Amniotic stem cell (primary cell): ENCODE measurements at places on chromosomes 7 and 10.

GRCh38 chr7:31825576-31825975 lies 138.6 kb downstream of the PPP1R17 start:
- no peak for DNase-seq

DNA sequence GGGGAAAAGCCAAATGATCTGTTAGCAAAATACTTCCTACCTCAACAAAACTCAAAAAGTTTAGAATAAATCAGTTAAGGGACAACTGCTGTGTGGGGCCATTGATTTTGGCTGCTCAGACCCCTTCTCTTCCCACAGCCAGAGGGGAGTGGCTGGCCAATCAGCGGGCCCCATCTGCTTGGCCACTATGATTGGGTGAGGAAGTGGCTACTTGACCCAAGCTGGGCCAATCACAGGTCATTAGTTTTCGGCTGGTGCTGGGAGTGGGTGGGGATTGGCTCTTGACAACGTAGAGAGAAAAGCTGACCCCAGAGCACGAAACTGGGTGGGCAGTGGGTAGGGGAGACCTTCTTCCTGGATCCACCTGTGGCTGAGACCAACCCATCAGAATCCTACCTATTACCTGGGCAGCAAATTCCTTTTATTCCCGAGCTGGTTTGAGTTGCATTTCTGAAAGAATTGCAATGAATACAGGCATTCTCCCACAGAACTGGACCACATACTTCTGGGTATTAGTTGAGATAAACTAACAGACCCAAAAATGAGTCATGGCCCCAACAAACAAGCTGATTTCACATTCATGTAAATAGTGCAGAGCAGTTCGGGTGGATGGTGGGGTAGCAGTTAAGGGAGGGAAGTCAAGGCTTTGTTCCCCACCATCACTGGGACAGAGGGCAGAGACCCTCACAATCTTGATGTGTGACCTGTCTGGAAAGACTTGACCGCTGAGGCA lies 35.6 kb upstream of the HMX3 start:
- DNase-seq, result no peak

DNA sequence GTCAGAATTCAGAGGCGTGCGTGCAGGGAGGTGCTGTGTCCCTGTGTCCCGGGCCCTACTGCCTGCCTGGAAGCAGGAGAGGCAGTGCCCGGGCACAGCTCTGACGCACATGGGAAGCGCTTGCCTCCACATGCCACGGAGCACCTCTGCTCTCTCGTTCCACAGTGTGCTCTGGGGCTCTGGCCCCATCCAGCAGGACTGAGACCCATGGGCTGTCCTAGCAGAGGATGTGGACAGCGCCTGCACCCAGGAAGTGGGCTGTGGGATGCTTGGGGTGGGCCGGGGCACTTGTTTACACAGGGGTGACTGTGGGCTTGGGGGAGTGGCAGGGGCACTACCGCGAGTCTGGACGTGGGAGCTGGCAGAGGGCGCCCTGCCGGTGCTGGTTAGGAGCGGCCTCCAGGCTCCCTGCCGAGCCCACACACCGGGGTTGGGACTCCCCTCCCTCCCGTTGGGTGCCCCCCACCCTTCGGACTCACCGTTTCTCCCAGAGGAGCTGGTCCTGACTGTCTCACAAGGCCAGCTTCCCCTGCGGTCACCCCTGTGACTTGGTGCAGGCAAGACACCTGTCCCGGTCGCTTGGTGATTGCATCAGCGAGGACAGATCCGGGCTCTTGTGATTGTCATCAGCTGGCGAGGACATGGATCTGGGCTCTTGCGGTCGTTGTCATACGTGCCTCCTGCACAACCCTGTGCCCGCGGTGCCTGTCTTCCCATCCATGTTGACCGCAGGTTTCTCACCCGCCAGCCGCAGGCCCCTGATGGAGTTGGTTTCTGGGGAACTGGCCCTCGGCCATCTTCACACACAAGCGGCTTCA lies 83.1 kb downstream of the NKX6-2 start:
- DNase-seq, result no peak

- DNase-seq, result no peak
Observed at GRCh38 chr10:18476076-18476647, 175.2 kb downstream of the NSUN6 start.

DNA sequence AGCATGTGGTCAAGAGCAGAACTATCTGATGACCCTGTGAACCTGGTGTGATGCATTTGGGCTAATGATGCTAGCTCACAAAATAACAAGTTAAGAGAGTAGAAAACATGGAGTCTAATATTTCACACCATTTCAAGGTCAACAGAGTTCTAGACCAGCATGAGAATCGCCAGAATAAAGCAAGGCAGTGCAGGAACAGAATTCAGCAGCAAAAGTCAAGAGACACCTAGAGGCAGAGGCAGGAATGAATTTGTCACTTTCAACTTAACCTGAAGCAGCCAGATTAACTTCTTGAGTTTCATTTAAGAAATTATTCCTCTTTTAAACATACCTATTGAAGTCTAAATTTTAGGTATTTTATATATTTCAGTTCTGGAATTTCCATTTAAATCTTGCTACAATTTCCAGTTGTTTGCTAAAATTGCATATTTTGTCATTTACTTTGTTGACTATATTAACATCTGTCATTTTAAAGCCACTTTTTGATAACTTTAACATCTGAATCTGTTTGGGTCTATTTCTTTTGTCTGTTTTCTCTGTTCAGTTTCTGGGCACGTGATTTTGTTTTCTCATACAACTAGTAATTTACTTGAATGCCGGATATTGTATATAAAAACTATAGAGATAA lies 44.2 kb upstream of the PRSS58 start:
- no peak for DNase-seq

- DNase-seq, result no peak
Observed at GRCh38 chr10:49418328-49418727, 22.4 kb upstream of the DRGX start.

- peak; percentile 19 for DNase-seq
Observed at GRCh38 chr7:47179812-47180515, 401.9 kb downstream of the TNS3 start.

DNA sequence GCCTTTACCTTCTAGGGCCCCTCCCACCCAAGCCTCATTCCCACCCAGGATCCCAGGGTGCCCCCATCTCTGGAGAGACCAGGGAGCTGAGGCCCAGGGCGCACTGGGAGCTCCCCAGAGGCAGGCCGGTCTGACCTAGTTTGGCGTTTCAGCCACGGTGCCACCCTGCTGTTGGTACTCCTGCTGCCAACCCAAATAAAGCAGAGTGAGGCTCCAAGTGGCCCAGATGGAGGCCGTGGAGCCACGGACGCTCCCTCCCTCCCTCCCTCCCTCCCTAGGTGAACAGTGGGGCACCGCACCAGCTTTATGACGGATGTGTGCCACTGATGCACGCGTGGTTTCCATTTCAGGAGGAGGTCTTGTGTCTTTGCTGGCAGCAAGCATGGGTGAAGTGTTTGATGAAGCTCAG lies 1.8 kb downstream of the INPP5A start:
- DNase-seq, result no peak

- DNase-seq, result no peak
Observed at GRCh38 chr7:29190349-29191045, 4.1 kb upstream of the CHN2 start.

DNA sequence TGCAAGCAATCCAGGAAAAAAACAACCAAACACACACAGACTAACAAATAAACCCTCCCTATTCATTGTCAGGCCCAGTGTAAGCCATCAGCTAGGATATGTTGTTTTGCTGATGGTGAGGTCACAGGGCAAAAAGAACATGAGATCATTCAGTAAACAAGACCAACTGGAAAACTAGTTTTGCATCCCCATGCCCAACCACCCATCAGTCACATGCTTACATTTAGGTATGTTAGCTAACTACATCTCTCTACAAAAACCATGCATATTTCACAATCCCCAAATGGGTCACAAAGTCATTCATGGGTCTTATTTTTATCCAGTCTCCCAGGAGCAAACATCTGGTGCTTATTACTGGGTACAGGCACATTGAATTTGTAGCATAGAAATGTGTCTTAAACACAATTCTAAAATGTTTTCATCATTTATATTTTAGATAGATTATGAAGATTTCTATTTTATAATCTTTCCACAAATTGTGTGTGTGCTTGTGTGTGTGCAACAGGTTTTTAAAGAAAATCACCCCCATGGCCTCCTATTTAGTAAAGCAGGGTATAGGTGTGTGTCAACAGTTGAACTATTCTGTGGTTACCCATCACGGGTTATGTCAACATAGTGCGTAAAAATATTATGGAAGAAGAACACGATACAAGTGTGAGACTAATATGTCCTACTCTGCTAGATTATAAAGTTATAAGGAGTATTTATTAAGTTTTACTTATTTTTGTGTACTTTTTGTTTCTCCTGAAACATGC lies 103.8 kb upstream of the AKR1E2 start:
- no peak for DNase-seq

DNA sequence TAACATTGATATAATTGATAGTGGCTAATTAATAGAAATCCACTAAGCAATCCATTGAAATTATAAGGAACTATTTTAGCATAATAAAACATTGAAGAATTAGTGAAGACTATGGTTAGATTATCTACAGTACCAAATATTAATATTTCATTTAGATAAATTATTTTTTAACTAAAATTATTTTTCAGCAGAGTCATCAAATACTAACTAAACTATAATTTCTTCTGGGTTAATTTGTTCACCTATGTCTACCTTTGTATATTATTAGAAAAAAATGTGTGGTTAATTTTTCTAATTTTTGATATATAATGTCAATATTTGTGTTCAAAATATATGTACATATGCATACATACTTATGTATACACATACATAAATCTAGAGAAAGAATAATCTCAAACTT lies 140.2 kb downstream of the KCND2 start:
- DNase-seq, result no peak

GRCh38 chr7:158273138-158273651 lies 314.4 kb downstream of the PTPRN2 start:
- DNase-seq, result no peak

- peak; percentile 80 for DNase-seq
Observed at GRCh38 chr10:97278491-97278989, 13.9 kb downstream of the ARHGAP19 start.

- no peak for DNase-seq
Observed at GRCh38 chr7:76300166-76300731, 2.2 kb upstream of the HSPB1 start.

- no peak for DNase-seq
Observed at GRCh38 chr7:116139007-116139406, 71.3 kb upstream of the TES start.

DNA sequence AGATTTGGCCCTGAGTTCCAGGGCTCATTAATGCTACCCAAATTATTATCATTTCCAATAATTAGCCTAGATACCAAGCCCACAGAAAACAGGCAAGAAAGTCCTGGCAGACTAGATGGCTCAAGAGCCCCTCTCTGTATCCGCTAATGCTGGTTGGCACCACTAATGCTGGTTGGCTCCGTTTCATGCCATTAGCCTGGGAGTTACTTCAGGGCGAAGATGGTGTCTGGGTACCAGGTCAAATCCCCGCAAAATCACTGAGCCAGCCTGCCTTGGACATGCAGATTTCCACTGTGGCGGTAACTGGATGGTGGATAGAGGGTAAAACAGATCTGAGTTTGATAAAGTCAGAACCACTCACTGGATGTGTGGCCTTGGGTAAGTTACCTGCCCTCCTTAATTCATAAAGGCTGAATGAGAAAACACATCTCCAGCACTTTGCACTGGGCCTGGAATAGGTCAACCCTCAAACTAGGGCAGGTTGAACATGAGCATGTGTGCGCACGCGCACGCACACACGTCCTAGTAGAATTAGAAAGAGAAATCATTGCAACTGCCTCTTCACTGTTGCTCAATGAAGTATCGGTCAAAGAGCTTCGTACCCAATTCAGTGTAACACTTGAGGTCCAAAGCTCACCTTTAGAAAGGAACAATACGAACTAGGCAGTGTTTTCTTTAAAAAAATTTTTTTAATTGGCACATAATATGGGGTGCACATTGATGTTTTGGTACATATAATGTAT lies 91.5 kb downstream of the PRPF18 start:
- no peak for DNase-seq

DNA sequence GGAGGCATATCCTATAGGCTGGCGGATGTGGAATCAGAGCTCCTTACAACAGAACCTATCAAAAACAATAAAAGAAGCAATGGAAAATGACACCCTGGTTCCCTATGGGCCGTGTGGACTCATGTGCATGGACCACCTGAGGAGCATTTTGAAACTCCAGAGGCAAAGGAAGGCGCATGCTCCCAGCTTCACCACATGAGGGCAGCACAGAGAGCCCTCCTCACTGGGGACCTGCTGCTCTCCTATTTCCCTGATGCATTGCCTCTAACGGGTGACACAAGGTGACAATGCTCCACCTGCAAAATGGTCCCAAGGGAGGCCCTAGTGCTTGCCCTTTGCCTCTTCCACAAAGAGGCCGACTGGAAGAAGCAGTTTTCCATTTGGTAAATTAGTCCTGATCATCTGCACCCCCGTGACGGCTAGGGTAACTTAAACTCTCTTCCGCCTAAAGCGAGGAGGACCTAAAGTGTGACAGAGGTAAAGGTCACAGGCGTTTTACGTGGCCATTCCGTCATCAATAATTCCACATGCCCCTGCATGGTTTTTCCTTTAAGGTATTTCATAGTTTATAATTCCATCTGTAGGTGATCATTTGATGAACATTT lies 67.7 kb downstream of the GPAM start:
- peak; percentile 1 for DNase-seq

- DNase-seq, result no peak
Observed at GRCh38 chr10:107859065-107859464, 694.6 kb upstream of the SORCS1 start.

- no peak for DNase-seq
Observed at GRCh38 chr7:116342125-116342524, 131.8 kb downstream of the TES start.

DNA sequence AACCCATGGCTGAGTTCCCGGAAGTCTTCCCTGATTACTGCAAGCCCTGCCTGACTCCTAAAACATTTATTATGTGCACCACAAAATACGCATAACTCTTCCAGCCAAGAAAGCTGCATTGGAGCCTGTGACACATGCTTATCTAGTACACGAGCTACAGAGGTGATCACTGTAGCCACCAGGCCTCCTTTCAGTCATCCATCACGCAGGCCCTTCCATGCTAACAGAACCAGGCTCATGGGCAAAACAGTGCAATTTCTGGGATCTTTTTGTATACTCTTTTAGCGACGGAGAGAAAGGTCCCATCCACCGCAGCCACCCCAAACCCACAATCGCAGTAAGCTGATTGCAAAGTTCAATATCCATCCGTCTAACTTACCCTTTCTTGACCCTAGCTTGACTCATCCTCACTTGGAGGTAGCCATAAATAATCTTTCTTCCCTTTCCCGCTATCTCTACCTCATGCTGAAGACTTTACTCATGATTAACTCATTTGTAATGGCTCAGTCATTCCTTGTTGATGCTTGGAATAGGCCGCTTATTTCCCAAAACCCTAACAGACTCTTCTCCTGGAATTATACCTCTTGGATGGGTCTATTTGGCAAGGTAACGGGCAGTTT lies 1203.5 kb downstream of the TYW1 start:
- DNase-seq, result no peak

DNA sequence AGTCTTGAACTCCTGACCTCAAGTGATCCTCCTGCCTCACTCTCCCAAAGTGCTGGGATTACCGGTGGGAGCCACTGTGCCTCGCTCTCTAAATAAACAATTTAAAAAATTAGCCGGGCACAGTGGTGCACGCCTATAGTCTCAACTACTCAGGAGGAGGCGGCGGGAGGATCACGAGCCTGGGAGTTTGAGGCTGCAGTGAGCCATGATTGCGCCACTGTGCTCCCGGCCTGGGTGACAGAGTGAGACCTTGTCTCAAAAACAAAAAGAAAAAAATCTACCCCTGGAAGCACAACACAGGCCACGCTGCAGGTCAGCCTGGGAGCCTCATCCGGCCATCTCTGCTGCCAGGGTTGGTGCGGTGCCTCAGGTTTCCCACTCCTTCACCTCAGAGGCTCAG lies 3.8 kb upstream of the EIF3B start:
- DNase-seq, result no peak

GRCh38 chr7:152860310-152860709 lies 100.8 kb downstream of the ACTR3B start:
- DNase-seq, result no peak
